ENCODE measurements at places on chromosomes 13 and 19.

- peak; percentile 78 for DNase-seq
These were observed 2.8 kb downstream of the MAMSTR start for GRCh38 chr19:48716562-48717291.

- DNase-seq = no peak
These were observed 6.2 kb downstream of the KCNJ14 start for GRCh38 chr19:48461651-48461981.

- no peak for DNase-seq
These were observed 35.2 kb upstream of the SLC7A10 start for GRCh38 chr19:33260628-33261418.

GRCh38 chr13:54859827-54860226, 1831.2 kb downstream of the OLFM4 start:
- DNase-seq = no peak

DNA sequence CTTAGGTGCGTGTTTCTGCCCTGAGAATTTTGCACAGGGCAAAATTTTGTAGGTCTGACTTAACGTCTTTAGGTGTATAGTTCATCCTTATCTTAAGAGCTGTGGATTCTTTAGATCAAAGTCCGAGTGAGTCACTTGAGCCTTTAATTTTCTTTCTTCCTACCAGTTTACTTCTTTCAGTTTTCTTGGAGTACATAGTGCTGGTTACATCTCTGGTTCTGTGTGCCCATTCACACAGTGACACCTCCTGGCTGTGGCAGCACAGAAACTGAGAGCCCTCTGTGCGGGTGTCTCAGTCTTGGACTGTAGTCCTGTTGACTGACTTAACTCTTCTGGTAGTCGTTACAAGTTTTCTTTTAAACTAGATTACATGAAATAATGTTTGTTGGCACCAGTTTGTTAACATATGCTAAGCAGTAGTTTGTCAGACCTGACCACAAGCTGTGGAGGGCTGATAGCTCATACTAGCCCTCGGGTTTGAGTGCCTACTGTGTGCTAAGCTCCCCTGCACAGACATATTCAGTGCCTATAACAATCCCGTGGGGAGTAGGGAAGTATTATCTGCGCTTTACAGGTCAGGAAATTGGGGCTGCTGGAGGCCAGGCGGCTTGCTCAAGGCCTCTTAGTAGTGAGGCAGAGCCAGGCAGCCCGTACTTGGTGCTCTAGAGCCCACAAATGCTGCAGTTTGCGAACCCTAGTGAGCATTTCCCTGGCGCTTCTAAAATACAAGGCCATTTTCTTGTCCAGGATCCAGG, 1.6 kb downstream of the GATAD2A start:
- no peak for DNase-seq

GRCh38 chr13:52195401-52195837, 36.0 kb upstream of the NEK3 start:
- no peak for DNase-seq

GRCh38 chr13:30736461-30737320, 1.3 kb downstream of the ALOX5AP start:
- no peak for DNase-seq

DNA sequence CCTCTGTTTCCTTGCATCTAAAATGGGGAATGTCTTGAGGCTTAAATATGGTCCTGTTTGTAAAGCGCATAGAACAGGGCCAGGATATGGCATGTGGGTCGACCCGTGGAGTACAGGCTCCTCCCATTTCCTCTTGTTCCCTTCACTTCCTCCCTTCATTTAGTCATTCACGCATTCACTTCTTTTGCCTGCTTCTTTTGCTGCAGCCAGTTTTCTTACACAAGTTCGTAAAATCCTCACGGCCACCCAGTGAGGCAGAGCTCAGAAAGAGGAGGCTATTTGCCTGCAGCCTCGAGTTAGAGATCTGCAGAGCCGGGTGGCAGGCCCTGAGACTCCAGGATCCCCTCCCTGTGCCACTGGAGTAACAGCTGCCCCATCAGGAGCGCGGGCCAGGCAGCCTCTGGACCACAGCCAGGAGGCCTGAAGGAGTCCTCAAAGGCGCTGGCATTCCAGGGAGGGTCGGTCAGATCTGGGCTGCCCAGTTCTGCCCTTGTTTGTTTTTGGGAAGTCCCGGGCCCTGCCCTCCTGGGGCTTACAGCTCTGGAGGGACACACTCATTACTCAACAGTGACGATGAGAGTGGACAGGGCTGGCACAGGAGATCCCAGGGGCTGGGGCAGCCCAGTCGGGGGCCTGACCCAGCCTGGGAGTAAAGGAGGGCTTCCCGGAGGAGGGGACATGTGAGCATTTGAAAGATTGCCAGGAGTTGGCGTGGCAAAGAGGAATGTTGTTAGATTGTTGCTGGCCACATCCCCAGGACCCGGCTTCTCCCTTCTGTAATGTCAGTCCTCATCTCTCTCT, 4.6 kb downstream of the PPP5C start:
- DNase-seq = peak; percentile 39

- no peak for DNase-seq
These were observed 374.5 kb upstream of the NBEA start for GRCh38 chr13:34567597-34567996.

- no peak for DNase-seq
These were observed 17.9 kb upstream of the C2CD4C start for GRCh38 chr19:426725-427445.

DNA sequence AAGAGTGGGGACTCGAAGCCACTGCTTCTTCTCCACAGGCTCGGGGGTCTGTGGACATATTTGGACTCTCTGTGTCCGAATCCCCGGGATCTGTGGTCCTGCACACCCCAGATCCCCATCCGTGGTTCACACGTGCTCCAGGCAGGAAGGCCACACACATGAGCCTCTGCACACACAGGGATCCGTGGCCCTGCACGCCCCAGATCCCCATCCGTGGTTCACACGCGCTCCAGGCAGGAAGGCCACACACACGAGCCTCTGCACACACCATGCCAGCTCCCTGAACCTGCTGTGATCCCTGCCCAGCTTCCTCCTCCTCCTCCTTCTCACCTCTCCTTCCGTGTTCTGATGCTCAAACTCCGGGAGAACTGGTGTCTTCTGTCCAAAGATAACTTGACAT, 3.1 kb downstream of the TEX29 start:
- no peak for DNase-seq
